ENCODE measurements at places on chromosomes 6 and 20. TPM values are rescaled to one million over a fixed set of nuclear protein-coding genes. Genes with fewer than 3 reads are reported as not detected.

Gene ALDH5A1
- total RNA-seq = 12.9 TPM

Gene SPINT4
- total RNA-seq = not detected

DNA sequence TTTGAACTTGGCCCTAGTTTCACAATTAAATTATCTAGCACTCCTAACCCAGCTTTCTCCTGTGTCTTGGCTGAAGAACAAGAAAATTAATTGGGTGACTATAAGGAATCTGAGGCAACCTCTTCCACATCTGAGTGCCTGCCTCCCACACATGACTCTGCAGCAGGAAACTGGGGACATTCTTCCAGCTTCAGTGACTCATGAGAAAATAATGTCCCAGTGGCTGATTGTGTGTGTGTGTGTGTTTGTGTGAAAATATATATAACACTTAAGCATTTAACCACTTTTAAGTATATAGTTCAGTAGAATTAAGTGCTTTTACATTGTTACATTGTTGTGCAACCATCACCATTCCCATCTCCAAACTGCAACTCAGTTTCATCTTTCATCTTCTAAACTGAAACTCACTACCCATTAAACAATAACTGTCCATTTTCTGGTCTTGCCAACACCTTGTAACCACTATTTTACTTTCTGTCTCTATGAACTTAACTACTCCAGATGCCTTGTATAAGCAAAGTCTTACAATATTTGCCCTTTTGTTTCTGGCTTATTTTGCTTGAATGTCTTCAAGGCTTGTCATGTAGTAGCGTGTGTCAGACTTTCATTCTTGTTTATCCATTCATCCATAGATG lies 8.7 kb downstream of the TRIM38 start:
- DNase-seq = no peak

DNA sequence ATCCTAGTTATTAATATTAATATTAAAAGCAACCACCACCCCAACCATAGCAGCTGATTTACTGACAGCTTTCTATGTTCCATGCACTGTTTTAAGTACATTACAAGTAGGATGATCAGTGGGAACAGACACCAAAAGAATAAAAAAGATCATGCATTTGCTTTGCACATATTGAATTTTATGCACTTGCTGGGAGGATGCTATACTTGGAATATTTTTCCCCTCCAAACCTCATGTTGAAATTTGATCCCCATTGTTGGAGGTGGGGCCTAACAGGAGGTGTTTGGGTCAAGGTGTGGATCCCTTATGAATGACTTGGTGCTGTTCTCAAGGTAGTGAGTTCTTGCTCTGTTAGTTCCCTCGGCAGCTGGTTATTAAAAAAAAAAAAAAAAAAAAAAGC lies 178.9 kb upstream of the MYLIP start:
- DNase-seq = no peak

GRCh38 chr6:29887819-29888776 lies 54.2 kb upstream of the HLA-A start:
- peak; percentile 12 for DNase-seq
